ENCODE measurements at places on chromosomes 13 and 19.

GRCh38 chr13:98486412-98486811, 90.5 kb downstream of the STK24 start:
- DNase-seq = no peak

DNA sequence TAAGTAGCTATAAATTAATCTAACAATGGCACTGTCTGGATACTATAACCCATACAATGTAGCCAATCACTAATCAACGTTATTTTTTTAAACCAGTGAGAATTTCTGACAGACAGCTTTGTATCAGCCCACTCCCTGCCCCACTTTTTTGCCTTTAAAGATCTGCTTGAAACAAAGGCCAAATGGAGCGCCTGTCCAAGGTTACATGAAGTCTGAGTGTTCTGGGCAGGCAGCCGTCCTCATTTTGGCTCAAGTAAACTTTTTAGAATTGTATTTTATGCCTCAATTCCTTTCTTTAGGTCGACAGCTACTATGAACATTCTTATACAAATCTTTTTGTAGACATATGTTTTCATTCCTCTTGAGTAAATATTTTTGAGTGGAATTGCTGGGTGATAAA, 6.2 kb downstream of the IFT88 start:
- DNase-seq = no peak

DNA sequence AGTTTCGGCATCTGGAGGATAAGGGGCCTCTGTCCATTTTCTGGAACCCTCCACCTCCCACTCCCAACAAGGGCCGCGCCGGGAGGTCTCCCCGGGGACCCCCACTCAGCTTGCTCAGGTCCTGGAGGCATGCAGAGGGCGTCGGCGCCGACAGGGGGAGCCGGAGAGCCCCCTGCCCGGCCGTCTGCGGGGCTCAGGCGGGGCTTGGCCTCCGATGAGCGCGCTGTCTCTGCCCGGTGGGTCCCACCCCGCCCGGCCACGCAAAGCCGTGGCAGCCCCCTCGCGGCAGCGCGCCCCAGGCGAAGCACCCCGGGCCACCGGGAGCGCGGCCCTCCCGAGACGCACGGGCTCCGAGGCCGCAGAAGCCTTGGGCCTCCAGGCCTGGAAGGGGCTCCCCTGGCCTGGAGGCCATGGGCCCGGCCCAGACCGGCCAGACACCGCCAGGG, 149.7 kb upstream of the ZNF536 start:
- no peak for DNase-seq

DNA sequence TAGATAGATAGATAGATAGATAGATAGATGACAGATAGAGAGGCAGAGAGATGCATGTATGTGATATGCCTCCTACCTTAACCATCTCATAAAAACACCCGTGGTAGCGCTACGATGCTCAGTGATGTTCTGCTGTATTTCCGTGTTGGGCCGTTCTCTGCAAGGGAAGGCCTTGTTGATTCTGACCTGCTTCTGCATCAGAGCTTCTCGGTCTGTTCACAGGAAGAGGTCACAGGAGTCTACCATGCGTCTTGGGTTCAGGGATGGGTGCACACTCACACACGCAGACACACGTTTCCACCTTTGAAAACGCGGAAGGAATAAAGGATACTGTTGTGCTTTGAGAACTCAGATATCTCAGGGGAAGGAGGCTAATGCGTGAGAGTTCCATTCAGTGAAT, 316.9 kb downstream of the TEX29 start:
- no peak for DNase-seq

DNA sequence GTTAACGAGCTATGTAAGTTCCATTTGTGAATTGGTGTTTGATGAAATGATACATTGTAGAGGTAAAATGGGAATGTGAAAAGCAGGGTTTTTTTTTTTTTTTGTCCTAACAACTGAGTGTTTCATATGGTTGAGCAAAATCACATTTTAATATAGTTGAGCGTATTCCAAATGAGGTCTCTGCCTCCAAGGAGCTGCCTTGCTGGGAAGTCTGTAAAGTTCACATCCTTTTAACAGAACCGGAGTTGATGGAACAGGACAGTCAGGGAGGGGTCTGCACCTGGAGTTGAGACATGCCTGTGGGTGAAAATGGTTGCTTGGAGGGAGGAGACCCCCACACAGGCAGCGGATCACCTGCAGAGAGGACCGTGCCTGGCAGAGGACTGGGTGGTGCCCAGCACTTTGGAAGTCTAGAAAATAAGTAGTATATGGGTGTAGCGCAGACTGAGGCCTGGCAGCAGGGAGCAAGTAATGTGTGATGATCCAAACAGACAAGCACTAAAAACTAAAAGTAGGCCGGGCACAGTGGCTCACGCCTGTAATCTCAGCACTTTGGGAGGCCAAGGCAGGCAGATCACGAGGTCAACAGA, 75.2 kb upstream of the UBAC2 start:
- DNase-seq = no peak

DNA sequence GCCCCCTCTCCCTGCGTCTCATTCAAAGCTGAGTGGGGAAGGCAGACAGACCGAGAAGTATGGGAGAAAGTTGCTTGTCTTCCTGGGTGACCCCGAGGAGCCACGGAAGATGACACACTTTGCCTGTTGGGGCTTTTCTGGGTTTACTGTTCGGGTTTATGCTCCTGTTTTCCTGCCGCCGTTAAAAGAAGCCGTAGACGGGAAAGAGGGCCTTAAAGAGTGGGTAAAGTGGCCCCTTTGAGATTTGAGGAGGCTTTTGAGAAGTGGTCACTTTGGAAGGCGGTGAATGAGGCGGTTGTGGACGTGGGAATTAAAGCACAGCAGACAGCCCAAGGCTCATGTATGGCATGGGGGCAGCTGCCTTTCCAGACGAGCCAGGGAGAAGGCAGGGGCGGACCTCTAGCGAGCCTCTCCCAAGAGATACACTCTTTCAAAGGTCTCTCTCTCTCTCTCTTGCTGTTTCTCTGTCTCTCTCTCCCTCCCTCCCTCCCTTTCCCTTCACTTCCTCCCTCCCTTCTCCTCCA, 493 bp upstream of the LHFPL6 start:
- no peak for DNase-seq

DNA sequence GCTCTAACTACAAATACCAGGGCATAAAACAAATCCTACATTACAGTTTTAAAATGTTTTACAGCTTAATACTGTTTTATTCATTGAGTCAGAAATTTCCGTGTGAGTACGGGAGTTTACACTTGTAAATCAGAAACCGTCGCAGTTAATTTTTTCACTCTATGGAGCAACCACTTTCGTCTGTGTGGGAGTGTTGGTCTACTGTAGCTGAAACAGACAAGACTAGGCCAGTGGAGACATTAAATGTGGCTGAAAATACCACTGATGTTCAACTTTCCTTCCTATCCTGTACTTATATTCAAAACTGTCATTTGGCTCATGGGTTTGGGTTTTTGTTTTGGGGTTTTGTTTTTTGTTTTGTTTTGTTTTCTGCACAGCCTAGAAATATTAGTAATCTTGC, 268.7 kb downstream of the DCT start:
- DNase-seq = no peak

DNA sequence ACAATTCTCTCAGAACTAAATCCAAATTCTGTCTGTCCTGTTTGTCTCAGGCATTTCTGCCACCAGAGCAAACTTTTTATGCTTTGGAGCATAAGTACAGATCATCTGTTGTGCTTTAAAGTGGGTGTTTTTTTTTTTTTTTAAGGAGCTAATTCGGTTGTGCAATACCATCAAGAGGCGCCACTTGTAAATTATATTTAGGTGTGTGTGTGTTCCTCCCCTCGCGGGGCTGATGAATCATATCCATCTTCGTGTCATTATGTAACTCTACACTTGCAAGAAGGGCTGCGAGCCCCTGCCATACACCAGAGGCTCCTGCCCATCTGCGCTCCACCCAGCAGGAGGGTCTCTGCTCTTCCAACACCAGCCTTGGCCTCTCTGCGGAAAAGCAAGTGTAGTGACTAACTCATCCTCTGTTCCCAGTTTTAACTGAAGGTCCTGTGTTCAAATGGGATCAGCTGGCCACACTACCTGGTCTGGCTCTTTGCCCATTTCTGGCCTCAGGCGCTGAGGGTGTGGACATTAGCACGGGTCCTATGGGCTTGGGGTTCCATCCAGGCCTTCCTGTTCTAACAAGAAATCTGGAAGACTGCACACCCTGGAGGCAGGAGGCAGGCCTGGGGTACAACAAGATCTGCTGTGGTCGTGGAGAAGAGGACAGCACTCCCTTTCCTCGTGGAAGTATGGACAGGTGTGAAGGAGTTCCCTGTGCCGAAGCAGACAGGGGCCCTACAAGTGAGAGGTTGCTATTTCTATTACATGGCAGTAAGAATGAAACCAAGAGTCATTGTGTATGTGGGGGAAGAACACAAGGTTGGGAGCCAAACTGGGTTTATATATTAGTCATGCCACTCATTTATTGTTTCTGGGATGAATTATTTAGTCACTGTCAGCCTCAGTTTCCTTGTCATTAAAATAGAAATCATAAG, 96.1 kb upstream of the MBNL2 start:
- no peak for DNase-seq

DNA sequence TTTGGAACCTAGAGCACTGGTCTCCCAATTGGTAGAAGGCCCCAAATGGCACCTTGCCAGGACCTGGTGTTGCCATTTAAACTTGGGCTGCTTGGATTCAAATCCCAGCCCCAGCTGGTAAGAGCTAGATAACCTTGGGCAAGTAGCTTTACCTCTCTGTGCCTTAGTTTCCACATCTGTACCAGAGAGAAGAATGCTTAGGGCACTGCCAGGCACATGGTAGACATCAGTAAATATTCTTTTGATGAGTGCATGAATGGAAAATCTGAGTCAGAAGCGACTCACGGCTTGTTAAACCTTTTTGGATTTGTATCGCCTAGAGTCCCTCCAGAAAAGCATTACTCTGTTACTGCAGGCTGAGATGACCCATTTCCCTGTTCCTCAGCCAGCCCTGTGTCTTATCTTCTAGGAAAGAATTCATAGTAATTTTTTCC, 90.9 kb downstream of the SIPA1L3 start:
- DNase-seq = no peak

DNA sequence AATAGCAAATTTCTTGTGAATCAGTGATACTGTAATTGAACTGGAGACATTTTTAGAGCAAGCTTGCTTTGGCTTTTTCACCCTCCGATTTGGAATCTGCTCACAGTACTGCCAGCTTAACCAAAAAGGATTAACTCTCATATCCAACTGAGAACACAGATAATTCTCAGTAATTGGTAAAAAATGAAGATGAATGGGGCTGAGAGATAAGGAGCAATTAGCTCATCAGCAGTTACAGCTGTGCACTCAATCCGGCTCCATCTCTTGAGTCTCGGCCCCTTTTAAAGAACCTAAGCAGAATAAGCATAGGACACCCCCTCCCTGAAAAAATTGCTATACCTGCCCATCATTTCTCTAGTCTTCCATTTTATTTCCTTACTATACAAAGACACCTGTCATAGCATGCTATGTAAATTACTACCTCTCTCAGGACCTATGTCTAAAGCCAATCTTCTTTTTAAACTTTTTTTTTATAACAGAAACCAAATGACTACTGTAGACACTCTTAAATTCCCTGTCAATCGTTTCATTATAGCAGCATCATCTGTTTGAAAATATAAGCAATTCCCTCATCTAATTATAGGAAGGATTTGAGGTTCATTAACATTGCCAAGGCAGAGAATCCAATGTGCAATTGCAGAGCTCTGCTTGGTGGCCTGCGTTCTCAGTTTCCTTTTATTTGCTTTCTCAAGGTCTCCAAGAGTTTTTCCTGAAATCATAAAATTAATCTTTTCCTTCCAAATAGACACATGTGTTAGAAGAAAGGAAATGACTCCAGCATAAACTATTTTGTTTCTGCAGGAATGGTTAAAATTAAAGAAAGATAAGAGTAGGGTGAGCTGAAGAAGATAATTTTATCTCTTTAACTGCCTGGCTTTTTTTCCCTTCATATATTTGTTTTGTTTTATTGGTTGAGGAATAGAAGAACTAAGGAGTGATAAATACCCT, 242.1 kb downstream of the DACH1 start:
- DNase-seq = no peak

GRCh38 chr13:86003029-86003428, 203.8 kb upstream of the SLITRK6 start:
- no peak for DNase-seq

DNA sequence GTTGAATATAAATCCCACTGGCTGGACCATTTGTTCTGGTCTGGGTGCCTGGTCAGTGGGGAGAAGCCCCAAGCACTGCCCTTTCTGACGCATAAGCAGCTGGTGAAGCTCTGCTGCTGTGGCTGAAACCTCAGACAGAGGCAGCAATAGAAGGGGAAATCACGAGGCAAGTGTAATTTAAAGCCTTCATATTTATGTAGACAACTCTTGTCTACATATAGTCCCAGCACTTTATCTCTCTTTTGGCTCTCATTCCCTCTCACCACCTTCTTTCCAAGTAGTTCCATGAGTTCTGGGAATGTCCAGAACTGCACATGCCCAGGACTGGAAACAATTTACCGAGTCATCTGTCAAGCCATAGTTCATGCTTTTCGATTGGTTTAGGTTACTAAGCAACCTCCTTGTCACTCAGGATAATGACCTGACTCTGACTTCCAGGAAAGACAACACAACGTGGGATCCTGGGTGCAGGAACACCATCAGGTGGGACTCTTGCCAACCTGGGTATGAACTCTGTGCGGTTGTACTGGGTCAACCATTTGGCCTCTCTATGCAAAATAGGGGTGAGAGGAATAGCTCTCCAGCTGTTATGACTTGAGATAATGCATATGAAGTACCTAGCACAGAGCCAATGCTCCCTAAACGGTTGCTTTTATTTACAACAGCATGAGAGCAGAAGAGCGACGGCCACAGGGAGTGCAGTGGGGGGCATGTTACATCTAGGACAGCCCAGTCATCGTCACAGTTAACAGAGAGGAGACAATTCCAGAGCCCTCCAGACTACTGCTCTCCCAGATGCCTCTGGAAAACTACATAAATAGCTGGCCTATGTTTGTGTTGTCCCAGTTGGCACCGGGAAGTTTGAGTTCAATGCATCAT, 321.9 kb downstream of the FOXO1 start:
- no peak for DNase-seq

- no peak for DNase-seq
These were observed 21.3 kb downstream of the CNFN start for GRCh38 chr19:42368765-42369164.

DNA sequence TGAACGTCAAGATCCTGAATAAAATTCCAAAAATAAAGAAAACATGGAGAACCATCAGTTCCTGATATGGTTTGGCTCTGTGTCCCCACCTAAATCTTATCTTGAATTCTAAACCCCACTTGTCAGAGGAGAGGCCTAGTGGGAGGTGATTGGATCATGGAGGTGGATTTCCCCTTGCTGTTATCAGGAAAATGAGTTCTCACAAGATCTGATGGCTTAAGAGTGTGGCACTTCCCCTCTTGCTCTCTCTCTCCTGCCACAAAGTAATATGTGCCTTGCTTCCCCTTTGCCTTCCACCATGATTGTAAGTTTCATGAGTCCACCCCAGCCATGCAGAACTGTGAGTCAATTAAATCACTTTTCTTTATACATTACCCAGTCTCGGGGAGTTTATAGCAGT, 827.4 kb downstream of the GPC5 start:
- DNase-seq = no peak

DNA sequence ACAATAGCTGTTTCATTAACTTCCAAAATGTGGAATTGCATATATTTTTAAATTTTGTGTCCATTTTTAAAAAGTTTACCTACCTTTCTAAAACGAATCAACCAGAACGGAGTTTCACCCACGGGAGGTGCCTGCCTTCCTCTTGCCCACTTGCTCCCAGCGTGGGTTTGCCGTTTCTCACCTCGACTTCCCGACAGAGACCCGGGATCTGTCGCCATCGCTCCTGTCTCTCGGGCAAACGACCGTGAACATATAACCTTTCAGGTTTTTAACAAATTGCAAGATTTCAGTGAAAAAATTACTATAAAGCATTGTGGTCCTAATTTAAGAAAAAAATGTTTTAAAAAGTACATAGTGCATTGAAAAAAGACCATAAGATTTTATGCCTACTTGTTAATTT, 4.2 kb downstream of the TMEM255B start:
- DNase-seq = no peak
